ENCODE measurements at places on chromosomes 3 and 15.

- no peak for DNase-seq
Measured at GRCh38 chr3:186571644-186572013, 1.1 kb downstream of the DNAJB11 start.

DNA sequence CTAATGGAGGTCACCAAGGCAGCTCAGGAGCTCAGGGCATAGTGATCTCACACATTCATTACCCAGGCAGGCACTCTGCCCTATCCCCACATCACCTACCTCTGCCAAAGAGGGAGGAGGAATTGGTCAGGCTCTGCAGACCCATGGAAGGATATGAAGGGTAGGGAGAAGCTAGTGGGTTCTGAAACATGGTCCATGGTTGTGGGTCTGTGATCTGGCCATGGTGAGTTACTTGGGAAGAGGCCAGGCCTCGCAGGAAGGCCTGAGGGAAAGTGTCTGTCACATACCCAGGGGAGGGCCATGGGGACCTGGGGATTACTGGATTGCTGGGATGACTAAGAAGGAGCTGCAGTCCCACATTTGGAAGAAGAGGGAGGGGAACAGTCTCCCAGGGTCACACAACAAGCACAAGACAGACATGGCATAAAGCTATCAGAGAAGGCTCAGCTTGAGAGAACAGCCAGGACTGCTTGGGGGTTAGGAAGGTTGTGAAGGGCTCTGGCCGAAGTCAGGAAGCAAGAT is 1.4 kb upstream of the PRSS50 start:
- no peak for DNase-seq

DNA sequence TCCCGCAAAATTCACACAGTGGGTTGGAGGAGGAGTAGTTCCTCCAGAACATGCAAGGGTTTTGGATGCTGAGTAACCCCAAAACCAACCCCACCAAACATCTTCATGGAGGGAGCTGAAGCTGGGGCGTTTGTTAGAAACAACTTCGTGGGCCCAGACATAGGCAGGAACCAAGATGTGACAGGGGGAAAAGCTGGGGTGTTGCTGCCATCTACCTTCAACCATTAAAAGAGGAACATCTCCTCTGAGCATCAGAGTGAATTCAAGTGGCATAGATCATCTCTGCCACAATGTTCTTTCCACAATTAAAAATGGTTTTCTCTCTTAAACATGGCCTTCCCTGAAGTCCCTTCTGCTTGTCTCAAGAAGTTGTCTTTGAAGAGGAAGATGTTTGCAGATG is 20.5 kb downstream of the SIDT1 start:
- DNase-seq, result no peak

GRCh38 chr15:49621887-49622286 is 1.0 kb downstream of the DTWD1 start:
- DNase-seq, result no peak

- DNase-seq, result no peak
Measured at GRCh38 chr15:27358751-27359434, 387.9 kb downstream of the GABRG3 start.

- DNase-seq, result no peak
Measured at GRCh38 chr3:150097588-150097890, 126.8 kb upstream of the PFN2 start.

- no peak for DNase-seq
Measured at GRCh38 chr3:158961911-158962310, 160.1 kb downstream of the MFSD1 start.

GRCh38 chr3:135802171-135802570 is 163.4 kb upstream of the PPP2R3A start:
- no peak for DNase-seq

- DNase-seq, result no peak
Measured at GRCh38 chr15:57445872-57446271, 69.6 kb downstream of the CGNL1 start.

DNA sequence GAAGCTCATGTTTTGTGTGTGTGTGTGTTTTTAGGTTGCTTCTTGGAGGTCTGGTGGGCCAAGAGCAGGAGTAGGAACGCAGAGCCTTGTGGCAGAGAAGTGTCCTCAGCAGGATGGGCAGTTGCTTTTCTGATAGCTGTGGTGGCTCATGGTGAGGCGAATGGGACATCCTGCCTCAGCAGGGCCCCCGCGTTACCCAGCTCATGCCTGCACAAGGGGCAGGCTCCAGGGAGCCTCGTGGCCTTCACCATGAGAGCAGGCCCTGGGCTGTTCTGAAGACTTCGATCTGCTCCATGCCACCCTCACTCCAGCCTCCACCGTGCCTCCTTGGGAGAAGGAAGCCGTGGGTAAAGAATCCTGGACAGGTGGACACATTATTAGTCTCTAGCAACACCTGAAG is 33.4 kb upstream of the CTXND1 start:
- DNase-seq, result no peak

DNA sequence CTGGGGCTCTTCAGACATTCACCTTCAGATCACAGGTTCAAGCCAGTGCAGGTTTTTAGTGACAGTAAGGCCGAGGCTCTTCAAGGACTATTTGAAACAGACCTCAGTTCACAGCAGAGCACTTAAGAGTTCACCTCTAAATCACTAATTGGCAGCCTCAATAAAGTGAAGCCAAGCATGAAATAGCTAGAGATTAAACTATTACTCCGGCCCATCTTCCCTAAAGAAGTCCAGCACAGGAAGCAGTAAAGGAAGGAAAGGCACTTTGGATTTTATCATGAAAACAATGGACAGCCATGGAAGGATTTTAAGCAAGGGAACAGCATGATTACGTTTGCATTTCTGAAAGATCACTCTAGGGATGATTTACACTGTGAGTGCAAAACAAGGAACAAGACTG is 27.6 kb upstream of the ARL6 start:
- DNase-seq, result no peak

DNA sequence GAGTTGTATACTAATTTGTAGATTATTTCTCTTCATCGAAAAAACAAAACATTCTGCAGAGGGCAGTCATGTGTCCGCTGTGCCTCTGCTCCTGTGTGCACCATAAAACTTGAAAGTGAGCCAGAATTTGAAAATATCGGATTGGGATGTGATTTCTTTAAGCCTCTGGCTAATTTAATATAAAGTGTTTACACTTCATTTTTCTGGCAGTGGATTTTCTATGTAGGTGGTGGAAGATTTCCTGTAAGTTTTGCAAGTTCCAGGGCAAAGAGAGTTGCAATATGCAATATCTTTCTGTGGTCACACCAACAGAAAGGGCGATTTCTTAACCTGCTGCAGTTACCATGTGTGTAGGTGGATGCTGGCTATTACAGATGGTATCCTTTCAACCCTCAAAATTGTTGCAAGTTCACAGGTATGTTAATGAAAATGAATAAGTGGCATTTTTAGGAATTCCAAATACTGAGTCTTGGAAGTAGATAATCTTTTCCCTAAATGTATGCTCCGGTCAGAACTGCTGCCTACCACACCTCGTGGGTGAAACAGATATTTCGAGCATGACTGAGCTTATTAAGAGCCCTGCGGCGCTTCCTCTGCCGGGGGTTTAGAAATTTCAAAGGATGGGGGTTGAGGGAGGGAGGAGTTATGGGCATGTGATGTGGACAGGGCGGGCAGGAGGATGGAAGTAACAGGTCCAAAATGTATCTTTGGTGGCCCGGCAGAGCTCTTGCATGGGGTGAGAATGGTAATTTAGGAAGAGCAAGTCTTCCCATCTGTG is 134.0 kb downstream of the PGPEP1L start:
- DNase-seq, result no peak

GRCh38 chr3:160545504-160545871 is 19.9 kb downstream of the KPNA4 start:
- no peak for DNase-seq

DNA sequence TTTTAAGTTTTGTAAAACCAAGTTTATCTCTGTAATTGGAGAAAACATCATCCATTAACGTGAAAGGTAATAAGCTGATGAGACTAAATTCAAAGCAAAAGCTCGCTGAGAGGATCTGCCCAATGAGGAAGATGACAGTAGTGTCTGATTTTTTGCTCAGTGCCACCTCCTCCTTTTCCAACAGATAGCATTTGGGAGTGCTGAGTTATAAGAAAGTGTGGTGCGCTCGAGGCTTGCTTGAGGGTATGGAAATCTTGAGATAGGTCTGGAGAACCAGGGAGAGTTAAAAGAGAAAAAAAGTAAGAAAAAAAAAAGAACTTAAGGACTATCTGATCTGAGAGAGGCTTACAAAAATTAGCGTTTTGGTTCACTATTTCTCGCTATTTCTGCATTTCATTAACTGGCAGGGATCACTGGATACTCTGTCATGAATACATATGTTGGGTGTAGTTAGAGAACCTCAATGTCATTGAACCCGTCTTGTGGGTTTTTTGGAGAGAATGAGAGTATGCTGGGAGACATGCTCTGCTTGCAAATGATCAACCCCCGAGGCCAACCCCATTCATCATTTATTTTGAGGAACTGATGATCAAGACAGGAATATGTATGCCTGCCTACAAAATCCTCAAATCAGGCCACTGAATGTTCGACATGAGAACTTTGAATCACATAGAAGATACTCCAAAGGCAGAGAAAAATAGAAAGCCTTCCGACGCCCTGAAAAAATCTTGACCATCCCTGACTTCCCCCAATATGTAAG is 973 bp upstream of the USP13 start:
- DNase-seq, result no peak

GRCh38 chr3:172070802-172071201 is 31.4 kb downstream of the FNDC3B start:
- no peak for DNase-seq

- DNase-seq, result no peak
Measured at GRCh38 chr3:147589016-147589415, 179.9 kb downstream of the ZIC1 start.

- DNase-seq, result no peak
Measured at GRCh38 chr3:112348943-112349342, 16.0 kb downstream of the CD200 start.

DNA sequence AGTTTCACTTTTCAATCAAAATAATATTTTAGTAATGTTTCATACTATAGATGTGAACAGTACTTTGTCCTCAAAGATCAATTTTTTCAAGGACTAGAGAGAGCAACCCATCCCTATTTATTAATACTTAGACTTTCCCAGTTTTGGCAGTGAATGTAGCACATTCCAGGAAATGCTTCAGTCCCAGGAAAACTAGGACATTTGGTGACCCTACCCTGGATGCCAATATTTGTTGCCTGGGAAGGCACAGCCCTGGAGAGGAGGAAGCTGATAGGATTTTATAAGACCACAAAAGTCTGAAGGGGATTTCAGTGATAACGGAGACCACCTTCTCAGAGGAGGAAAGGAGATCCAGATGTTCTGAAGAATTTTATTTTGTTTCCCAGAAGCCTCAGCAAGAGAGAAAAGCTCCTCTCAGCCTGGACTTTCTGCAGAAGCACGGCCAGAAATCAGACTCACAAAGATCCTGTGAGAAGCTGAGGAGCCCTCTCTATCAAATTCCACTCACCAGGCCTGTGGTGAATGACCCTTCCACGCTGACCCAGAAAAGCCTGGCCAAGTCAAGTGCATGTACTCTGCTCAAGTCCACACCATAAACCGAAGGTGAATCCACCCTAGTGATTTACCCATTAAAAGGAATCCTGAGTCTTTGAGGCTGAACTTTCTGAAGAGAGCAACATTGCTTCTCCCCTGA is 87.7 kb upstream of the ABHD17C start:
- no peak for DNase-seq

- no peak for DNase-seq
Measured at GRCh38 chr3:38141952-38142273, 3.5 kb downstream of the MYD88 start.

DNA sequence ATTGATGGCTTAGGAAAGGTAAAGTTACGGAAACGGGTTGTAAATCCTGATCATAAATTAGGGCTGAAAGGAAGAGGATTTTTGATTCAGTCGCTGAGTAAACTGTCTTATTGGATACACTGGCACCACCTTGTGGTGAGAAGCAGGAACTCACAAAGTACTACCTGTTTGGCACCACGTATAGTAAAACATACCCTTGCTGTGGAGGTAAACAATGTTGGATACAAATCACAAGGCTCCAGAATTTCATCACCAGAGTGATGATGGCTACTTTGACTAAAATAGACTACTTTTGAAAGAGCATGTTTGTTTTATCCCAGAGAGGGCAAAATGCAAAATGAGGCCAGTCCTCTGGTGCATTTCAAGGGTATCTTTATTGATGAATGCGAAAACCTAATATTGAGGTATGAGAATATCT is 216.9 kb downstream of the IGSF11 start:
- DNase-seq, result no peak

DNA sequence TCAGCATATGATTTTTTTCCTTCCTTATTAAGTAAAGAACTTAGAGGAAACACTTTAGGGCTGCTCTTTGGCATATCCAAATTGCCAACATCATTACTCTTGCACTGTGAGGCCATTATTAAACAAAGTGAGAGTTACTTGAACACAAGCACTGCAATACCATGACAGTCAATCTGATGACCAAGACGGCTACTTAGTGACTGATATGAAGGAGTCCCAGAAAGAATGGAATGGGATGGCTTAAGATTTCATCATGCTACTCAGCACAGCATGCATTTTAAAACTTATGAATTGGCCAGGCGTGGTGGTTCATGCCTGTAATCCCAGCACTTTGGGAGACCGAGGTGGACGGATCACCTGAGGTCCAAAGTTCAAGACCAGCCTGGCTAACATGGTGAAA is 55.2 kb downstream of the FAM98B start:
- DNase-seq, result no peak

DNA sequence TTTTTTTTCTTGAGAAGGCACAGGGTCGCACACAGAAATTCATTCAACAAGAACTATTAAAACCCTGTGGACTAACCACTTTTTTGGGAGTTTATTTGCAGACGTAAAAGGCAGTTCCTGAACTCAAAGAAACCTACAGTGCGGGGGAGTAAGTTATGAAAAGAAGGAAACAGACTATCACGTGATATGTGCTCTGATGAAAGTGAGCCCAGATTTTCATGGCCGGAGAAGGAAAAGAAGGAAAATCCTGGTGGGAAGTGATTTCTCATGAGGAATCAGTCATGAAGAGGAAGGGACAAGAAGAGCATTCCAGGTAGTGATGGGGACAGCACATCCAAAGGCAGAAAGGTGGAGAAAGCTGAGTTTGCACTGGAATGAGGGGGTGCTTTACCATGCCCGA is 26.1 kb downstream of the SEMA6D start:
- no peak for DNase-seq

DNA sequence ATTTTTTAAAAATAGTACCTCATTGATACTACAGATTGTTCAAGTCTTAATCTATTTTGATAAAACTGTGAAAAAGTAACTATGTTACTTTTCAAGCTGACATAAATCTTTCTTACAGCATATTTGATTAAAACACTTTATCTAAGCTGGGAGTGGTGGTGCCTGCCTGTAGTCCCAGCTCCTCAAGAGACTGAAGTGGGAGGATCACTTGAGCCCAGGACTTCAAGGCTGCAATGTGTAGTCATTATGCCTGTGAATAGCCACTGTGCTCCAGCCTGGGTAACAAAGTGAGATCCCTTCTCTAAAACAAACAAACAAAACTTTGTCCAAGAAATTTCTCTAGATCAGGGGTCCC is 59.6 kb upstream of the NEDD4 start:
- no peak for DNase-seq

DNA sequence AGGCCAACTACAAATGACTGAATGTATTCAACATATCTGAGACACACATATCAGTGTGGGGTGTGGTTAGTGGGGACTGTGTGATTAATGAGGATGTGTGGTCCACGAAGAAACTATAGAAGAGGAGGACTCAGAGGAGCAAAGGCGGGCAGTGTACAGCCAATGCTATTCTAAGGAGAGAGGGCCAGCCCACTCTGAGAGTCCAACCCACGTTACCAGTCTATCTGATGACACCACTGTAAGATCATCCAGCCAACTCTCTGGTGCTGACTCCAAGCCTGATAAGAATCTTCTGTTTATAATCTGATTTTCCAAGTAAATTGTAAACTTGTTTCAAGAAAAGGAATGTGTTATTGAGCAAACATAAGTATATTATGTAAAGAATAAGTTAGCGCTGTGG is 47.2 kb downstream of the MCF2L2 start:
- no peak for DNase-seq

Data from left forelimb (tissue), 1 donor.